NK-92 treated with Interleukin-12 subunit alpha and Interleukin-12 subunit beta, amount 100 ng/mL, for 24 hours (cell line): ENCODE measurements at places on chromosomes 4 and X.

GRCh38 chr4:165834116-165834515 lies 38.9 kb upstream of the TLL1 start:
- DNase-seq = no peak

- DNase-seq = no peak
Measured at GRCh38 chrX:123170546-123170945, 13.5 kb upstream of the GRIA3 start.

DNA sequence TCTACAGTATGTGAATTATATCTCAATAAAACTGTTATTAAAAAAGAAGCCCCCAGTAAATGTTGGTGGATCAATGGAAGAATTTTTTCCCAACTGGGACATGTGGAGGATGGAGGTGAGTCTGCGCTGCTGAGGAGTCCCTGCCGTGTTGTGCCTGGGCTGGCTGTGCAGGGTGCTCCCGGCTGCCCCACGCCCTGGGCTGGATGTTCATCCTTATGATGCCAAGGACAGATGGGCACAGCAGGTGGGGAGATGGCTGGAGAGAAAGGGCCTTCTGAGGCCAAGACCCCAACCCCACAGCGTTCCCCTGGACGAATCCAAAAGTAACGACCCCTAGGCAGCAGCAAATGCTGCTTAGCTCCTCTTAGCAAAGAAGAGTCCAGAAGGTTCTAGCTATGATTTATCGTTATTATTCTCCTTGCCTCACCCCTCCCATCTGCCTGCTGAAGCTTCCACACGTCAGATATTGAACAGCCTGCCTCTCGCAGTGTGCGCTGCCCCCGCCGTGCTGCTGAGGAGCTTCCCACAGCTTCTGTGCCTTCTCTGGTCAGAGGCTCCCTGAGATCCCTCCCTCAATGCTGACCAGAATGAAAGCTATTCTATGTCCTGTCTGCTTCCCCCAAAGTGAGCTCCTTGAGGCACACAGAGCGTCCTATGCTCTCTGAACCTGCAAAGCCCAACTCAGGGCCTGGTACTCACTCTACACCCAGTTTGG lies 26.5 kb downstream of the HMX1 start:
- no peak for DNase-seq

DNA sequence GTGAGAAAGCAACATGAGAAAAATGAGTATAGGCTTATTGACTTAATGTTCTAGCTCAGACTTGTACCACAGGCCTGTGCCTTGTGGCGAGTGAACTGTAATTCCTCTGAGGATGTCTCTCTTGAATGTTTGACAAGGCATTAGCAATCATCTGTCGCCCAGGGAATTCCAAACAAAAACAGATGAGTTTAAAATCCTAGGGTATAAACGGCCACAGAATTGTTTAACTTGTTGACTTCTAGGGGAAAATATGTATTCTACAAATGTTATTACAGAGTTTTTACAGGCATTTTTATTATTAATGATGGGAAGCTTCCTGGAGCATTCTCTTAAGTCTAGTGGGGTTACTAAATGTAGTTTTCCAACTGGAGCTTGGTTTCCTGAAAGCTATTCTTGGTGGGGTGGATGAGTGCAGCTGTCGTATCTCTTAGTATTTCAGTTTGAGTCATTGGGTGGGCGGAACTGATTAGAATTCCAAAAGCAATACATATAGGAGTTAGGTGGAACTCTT lies 40.6 kb downstream of the ARHGAP10 start:
- DNase-seq = no peak

- DNase-seq = no peak
Measured at GRCh38 chrX:75746891-75747639, 38.0 kb downstream of the MAGEE2 start.

DNA sequence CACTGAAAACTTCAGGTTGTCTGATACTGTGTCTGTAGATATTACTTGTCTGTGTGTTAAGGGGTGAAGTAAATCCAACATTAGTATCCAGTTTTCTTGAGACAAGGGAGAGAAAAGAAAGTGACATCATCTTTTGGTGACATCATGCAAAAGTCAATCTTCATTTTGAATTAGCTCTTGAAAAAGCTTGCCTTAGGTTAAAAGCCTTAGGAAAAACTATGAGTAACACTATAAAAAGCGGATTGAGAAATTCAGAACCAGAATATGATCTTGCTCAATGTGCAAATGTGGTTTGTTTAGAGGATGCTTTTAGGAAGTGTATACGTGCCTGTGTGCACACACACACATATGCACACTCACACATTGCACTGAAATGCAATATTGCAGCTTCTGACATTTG lies 345.8 kb upstream of the CASK start:
- no peak for DNase-seq

- DNase-seq = no peak
Measured at GRCh38 chr4:147791865-147792264, 60.0 kb downstream of the ARHGAP10 start.

DNA sequence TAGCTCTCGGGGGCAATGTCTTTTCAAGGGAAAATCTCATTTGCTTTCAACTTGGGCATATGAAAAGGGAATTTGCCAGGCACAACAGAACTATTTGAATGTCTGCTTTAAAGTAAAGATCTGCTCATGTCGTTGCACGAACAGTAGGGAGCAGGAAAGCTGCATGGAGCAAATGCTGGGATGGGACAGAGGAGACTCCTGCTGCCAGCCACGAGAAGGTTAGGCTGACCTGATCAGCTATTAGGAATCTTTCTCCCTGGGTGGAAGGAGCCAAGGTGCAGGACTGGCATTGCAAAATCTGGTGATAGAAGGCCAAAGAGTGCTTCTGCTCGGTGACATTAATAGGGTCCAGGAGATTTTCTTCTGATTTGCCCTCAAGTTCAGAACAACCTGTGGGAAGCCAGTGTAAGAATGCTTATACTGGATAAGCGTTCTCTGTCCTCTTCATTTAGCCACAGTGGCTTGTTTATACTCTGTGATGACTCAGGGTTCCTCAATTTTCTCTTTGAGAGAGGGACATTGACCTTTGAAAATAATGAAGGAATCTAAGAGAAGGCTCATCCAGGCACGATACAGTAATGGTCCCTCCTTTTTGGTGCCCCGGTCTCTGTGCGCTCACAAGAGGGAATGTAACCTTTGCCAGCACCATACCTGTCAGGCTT lies 22.9 kb downstream of the FHL1 start:
- no peak for DNase-seq

GRCh38 chr4:56320293-56320692 lies 67.0 kb downstream of the AASDH start:
- no peak for DNase-seq

DNA sequence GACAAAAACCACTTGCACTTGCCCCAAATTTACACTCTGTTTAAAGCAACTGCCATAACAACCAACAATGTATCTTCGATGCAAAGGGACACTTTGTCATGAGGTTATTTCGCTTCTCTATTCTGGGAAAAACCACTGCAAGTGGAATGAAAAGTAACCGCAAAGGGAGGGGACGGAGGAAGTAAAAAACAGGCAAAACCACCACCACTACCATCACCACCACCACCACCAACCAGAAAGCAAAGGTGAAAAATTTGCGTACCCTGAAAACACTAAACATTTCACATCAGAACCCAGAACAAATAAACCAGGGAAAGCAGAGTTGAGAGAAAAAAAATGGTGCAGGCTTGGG lies 1.2 kb upstream of the N4BP2 start:
- no peak for DNase-seq

DNA sequence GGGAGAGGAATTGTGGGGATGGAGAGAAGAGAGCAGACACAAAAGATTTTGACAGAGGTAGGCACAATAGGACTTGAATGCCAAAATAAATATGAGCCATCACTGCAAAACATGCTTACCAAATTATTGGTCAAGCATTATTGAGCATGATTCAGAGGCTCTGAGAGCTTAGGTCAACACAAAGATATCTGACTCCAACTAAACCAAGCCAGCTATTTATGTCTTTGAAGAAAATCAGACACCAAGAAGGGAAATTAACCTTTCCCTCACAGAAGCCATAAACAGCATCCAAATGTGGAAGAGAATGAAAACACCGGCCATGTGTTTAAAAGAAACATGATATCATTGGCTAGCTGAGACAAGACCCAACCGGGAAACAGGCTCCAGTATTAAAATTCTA lies 323.2 kb downstream of the RAB28 start:
- no peak for DNase-seq

DNA sequence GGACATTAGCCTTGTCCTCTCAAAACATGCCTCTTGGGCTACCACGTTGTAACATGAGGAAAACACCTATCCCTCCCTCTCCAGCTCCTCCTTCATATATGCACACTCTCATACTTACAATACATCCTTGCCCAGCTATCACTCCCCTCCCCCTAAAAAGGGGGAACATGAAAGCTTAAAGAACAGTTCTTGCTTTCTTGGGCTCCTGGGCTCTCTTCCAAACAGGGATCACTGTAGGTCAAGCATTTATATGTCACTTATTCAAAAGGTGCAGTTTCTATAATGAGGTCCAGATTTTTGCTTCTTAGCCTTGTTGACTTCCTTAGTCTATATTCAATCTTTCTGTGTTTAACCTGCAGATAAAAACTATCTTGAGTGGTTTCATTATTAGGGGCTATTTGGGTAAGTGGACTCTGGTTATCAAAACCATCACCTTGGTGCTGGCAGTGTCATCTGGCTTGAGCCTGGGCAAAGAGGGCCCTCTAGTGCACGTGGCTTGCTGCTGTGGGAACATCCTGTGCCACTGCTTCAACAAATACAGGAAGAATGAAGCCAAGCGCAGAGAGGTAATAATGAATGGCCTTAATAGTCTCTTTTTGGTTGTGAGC lies 119.4 kb downstream of the AKAP4 start:
- DNase-seq = no peak

- no peak for DNase-seq
Measured at GRCh38 chr4:37463033-37463856, 218.7 kb downstream of the NWD2 start.

- DNase-seq = no peak
Measured at GRCh38 chrX:129798456-129798855, 18.7 kb downstream of the SASH3 start.

DNA sequence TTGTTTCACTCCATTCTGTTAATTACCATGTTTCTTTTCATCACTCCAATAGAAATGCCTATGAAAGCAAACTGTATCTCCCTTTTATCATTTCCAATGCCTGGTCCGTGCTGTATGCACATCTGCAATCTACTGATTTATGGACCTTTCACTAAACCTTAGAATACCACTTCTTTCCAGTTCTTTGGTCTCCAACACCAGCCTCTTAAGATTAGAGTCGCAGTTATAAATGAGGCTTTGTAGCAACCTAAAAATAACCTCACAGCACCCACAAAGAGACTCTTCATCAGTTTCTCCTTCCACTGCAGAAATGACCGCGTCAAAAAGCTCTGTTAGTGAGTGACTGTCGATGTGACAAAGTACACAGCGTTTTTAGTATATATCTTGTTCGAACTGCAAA lies 282.6 kb downstream of the ADGRA3 start:
- no peak for DNase-seq

DNA sequence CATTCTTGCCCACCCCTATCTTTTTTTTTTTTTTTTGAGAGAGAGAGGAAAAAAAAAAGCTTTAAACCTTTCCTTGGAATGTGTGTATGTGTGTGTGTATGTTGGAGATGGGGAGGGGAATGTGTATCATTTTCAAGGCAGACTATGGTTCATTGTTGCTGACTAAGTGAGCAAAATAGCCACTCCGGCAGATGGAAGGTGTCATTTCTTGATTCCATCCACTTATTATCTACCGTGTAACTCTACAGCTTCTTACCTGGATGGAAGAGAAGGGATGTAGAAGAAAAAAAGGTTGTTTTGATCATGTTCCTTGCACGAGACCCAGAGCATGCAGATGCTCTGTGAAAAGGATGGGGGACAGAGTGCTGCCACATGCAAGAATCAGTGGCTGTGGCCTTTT lies 5.9 kb upstream of the GK2 start:
- no peak for DNase-seq

GRCh38 chr4:98565681-98566301 lies 92.6 kb downstream of the TSPAN5 start:
- DNase-seq = no peak

- DNase-seq = no peak
Measured at GRCh38 chrX:13283512-13283911, 36.3 kb downstream of the ATXN3L start.

DNA sequence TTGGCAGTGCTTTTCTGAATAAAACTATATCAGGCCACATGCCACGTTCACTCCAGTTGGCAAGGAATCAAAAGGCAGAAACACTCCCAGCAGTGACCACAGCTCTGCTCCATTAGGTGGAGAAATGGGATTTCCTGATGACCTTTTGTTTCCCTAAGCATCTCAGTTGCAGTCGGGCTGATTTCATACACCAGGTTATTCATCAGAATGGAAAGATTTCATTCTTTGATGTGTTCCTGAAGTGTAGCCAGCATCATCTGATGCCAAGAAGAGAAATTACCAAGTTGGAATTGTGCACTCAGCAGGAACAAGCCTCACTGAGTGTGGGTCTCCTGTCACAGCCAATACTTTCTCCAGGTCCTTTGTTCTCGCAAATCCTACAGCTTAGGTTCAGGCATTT lies 193.7 kb downstream of the SPATA18 start:
- DNase-seq = no peak

DNA sequence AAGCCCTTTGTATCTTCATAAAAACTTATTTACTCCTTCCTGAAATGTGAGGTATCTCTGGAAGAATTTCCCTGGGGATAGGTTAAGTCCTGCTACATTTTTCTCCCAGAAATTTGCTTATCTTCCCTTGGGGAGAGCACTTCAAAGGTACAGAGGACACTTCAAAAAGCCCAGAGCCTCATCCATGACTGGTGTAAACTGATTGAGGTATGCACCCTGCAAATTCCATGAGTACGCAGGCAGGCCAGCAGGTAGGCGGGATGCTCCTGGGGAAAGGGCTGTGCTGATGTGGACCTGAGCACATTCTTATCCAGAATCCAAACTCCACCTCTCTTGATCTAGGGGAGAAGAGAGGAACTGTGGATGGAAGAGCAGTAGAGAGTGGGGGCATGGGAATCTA lies 26.3 kb upstream of the RASGEF1B start:
- no peak for DNase-seq

DNA sequence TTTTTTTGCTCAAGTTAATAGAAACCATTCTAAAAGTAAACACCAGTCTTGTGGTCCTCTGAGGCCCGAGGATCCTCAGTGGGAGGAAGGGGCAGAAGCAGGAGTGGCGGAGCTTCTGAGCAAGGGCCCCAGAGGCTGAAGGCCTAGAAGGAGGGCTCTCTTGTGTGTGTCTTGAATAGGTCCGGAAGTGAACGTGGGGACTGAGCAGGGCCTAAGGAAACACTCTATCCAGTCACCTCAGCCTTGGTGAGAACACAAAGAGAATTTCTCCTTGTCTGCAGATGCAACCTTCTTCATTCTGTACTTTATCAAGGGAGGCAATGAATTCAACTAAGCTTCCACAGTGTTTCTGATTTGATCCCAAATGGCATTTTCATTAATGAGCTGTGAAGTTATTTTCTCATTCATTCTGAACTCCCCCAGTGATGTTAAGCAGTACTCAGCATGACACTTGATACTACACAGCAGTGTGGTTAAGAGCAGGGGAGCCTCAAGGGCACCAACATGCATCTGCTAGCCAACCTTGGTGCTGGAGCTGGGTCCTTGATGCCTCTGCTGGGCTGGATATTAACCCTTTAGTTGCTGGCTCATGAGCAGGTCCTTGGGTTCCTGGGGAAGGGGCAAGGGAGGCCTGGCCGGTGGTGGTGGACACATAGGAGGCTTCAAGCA lies 64.7 kb downstream of the RBM47 start:
- no peak for DNase-seq
